ENCODE measurements at places on chromosomes 7 and 10.

GRCh38 chr7:36651404-36651803 is 72.9 kb downstream of the AOAH start:
- peak; percentile 62 for DNase-seq

DNA sequence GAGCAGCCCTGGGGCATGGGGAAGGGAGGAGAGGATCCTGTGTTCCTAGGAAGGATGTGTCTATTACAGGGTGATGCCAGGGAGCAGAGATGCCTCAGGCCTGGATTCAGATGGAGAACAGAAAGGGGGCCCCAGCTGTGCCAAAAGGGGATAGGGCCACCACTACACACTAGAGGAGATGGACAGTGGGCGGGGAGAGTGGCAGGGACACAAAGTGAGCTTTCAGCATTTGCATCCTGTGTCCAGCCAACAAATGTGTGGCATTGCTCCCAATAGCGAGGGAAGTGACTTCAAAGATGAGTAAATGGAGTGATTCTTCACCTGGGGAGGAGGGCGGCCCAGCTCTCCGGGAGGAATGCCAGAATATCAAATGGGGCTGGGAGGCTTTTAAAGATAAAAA is 64.9 kb upstream of the WAPL start:
- DNase-seq, result no peak

DNA sequence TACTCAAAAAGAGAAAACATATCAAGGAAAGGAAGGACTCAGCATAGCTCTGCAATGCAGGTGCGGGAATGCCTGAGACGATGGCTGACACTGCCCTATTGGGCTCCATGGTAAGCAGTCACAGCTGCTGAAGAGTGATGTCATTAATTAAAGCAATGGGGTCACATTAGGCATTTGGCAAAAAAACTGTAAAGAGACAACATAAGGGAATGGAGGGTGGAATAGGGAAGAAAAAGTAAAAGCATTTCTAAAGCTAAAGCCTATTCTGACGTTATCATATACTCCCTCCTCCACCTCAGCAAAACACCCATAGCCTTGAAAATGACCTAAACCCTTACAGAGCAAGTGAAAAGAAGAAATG is 38.5 kb upstream of the SPOCK2 start:
- no peak for DNase-seq

- no peak for DNase-seq
These were observed 38.9 kb upstream of the ANKRD1 start for GRCh38 chr10:90959826-90960225.

- DNase-seq, result no peak
These were observed 166.5 kb downstream of the TMEM26 start for GRCh38 chr10:61286686-61287085.

- DNase-seq, result no peak
These were observed 277.0 kb downstream of the WDR11 start for GRCh38 chr10:121128164-121128563.

DNA sequence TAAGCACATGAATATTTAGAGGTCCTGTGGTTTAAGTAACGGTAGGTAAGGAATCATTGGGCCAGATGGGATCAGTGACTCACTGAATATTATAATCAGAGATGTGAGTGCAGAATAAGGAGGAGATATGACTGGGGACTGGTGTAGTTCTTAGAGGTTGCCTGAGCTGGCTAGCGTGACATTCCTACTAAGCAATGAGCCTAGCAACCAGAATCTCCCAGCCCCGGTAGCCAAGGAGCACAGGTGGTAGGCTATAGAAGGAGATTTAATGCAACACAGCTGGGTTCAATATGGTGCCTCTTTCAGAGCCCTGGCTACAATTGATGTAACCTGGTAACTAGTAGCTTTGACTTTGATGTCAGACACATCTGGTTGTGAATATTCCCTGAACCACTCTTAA is 641.6 kb downstream of the AUTS2 start:
- DNase-seq, result no peak

DNA sequence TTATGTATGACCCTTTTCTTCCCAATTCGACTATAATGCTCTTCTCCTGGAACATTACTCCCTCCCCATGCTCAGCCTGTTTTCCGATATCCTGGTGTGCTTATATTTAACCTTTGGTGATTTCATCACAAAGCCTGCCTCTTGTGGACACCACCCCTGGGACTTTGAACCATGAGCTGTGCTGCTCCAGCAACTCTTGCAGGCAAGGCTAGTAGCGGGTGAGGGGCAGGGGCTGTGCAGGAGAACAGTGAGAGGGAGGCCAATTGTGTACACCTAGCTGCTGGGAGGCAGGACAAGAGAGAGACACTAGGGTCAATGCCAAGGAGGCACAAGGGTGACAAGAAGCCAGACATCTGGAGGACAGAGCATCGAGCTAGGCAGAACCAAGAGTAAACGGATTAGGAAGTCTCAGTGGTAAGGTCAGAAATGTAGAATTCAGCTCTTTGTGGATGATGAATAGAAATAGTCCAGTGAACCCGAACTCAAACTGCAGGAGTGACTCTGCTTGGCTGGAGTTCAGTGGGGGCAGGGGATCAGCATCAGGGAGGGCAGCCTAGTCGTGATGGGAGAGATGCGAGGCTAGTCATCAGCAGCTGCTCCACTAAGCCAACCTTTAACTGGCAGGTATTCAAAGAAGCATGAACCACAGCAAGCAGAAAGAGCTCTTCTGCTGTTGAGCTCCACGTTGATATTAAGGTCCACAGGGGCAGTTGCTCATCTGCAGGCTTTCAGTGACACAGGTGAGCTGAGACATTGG is 31.0 kb upstream of the MKI67 start:
- no peak for DNase-seq

- no peak for DNase-seq
These were observed 194.1 kb downstream of the INHBA start for GRCh38 chr7:41508755-41509154.
